AG10803 (cell line): ENCODE measurements at places on chromosomes 12 and 14.

DNA sequence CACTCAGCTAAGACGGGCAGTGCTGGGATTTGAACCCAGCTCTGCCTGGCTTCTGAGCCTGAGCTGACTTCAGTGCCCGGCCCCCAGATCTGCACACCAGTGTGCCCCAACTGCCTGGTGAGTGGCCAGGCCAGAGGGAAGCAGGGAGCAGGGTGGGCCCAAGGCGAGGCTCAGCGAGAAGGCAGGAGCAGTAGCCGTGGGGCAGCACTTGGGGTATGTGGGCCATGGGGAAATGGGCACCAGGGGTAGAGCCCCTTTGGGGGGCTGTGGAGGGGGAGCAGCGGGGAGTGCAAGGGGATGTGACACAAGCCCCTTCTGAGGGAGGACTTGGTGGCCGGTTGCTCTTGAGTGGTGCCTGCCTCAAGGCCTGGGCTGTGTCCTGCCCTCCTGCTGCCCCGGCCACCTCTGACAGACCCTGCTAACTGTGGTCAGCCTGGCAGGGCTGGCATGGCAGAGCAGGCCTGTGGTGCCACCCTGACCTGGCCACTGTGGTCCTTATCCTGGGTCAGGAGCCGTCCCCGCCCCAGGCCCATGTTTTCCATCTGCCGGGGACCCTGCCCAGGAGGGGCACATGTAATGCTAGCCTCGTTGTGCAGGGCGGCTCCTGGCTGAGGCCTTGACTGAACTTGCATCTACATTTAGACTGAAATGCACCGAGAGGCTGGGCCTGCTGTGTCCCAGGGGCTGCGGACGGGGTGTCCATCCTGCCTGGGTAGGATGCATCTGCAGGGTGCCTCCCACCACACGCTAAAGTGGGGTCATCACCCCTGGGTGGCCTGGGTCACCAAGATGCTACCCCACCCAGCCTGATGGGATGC lies 90.5 kb downstream of the KIF26A start:
- DNase-seq: no peak

DNA sequence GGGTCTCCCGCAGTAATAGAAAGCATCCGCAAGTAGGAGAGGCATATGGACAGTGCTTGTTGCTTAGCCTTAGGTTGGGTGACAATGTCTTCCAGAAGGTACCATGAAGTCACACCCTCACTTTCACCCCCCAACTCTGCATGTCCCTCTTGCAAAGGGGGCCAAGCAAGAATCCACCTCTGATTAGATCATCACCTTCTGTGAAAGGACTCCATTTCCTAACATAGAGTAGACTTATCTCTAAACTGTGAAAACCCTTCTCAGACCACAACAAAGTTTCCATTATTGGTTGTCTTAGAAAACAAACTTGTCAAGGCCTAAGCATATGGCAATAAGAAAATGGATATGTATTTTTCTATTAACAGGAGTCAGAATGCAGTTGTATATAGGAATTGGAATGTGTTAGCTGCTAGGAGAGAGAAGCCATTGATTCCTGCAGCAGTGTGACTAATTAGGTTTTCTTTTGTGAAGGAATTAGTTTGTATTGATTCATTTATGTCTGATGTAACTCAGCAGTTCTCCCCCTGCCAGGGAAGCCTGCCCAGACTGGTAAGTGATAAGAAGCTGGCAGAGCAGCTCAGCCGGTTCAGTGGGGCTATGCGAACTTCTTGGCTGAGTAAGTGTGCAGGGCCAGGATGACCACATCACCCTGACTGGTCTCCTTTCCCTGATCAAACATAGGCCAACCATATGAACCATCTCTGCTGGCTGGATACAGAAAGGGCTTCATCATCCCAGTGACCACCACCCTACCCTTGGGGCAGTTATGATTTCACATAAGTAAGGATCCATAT lies 107.3 kb upstream of the CCDC196 start:
- DNase-seq: no peak

DNA sequence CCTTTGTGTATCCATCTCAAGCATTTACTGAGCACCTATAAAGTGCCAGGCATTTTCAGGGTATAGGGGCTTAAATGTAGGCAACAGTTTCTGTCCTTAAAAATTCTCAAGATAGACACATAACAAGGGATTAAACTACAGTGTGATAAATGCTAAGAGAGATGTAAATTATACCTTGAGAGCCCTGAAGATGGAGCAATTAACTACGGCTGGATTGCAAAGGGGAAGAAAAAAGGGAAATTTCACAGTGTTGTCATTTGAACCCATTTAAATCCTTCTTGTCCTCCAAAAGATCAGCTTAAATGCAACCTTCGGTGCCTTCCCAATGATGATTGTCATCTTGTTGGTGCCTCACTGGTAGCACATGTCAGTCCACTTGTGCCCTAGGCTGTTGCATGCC lies 11.5 kb upstream of the IL26 start:
- DNase-seq: no peak

GRCh38 chr12:29889737-29890136 lies 106.0 kb upstream of the TMTC1 start:
- no peak for DNase-seq

DNA sequence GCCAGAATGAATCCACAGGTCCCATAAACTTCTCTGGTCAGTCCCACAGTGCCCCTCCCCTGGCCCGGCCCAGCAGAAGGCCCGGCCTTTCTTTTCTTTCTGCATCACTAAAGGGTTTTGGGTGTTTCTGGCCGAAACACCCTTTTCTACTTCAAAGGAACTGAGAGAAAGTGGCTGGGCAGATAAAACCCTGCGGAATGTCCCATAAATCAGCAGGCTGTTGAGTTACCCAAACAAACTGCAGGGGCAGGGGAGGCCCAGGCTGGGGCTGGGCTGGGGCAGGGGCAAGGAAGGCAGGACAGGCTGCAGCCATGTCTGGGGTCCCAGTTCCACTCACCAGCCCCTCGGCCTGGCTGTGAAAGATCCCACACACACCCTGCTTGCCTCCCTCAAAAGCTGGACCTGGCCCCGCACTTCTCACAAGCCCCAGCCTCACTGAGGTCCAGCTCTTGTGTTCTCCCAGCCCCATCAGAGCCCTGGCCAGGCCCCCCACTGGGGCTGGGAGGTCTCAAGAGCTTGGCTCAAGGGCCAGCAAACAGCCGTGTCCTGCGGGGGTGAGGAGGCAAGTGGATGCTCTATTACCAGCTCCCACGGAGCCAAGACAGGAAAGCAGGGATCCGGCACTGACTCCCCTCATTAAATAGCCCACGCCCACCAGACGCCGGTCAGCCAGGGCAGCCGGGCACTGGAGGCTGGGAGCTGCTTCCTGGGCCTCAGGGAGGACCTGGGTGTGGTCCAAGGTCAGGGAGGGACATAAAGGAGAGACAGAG lies 41.9 kb downstream of the CCNK start:
- DNase-seq: no peak

GRCh38 chr14:33359288-33359881 lies 420.7 kb downstream of the NPAS3 start:
- DNase-seq: no peak

- peak; percentile 40 for DNase-seq
Observed at GRCh38 chr12:80187660-80188090, 88.3 kb downstream of the OTOGL start.

DNA sequence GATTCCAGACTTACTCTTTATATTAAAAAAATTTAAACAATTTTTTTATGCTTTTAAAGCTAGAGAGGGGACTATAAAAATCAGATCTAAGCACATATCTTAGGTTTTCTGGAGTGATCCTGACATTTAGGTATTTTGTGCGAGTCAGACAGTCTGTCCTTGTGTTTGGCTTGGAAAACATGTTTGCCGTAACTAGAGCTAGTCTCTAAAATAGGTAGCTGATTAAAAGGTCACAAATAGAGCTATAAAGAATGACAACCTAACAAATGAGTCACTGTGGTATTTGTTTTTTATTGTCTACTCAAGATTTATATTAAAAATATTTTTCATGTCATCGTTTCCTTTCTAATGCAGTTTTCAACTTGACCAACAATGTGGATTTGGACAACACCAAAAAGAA lies 73.4 kb downstream of the MNAT1 start:
- DNase-seq: no peak

GRCh38 chr12:116434155-116435011 lies 124.8 kb upstream of the MAP1LC3B2 start:
- peak; percentile 95 for DNase-seq

GRCh38 chr12:87794854-87795253 lies 234.3 kb downstream of the C12orf50 start:
- DNase-seq: no peak

DNA sequence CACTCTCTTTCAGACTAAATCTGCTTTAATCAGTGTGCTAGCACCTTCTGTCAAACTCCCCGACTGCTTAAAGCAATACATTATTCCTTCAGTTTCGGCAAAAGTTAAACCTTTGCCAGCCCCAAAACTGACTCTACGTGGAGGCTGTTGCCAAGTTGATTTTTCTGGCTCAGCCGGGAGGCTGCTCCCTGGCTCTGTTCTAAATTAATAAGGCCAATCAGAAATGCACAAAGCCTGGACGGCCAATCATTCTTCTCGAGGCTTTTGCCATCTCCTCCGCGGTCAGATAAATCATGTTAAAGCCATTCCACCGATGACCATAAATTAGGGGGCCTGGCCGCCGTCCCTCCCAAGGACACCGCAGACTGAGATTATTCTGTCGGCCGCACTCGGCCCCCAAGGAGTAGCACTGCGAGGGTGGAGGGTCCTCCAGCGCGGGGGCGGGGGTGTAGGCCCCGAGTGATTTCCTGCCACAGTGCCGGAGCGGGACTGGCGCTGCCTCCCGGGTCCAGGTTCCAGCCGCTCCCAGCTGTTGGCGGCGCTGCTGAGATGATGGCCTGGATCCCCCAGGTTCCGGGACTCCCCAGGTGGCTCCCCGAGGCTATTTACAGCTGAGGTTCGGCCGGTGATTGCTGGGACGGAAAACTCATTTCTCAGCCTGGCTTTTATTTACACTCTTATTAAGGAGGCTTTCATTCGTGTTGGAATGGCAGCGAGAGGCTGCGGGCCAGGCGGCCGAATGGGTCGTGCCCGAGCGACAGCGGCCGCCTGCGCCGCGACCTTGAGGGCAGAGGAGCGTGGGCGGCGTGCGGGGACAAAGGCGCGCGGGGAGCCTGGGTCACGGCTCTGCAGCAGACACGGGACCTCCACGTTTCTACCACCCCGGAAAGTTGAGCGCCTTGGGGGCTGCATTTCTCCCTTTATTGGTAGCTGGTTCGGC lies 165.1 kb downstream of the MON2 start:
- peak; percentile 96 for DNase-seq

- DNase-seq: peak; percentile 89
Observed at GRCh38 chr12:51922762-51923505, 15.6 kb downstream of the ACVRL1 start.

DNA sequence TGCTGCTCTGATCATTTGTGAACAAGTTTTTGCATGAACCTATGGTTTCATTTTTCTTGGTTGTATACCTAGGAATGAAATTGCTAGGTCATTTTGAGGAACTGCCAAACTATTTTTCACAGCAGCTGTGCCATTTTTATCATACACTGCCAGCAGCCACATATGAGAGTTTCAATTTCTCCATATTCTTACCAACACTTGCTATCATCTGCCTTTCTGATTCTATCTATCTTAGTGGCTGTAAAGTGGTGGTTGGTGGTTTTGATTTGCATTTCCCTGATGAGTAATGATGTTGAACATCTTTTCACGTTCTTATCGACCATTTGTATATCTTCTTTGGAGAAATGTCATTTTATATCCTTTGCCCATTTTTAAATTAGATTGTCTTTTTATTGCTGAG lies 146.1 kb downstream of the C12orf75 start:
- DNase-seq: no peak

DNA sequence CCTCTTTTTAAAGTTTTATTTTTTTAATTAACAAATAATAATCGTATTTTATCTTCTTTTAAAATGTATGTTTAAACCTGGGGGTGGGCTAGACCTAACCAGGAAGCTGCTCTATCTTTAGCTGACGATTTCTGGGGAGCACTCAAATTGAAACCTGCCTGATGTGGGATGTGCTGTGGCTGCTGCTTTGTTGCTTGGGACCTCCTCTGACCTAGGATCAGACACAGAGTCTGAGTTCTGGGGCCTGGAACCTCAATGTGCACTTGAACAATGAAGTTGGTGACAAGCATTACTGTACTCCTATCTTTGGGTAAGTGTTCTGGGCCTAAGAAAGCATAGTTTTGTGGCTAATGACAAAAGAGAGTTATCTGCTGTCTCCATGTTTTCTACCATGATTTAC lies 386.7 kb downstream of the DAD1 start:
- no peak for DNase-seq

GRCh38 chr14:93150227-93151208 lies 34.2 kb downstream of the MOAP1 start:
- DNase-seq: no peak

- DNase-seq: peak; percentile 36
Observed at GRCh38 chr14:87059060-87059839, 933.7 kb downstream of the GALC start.

DNA sequence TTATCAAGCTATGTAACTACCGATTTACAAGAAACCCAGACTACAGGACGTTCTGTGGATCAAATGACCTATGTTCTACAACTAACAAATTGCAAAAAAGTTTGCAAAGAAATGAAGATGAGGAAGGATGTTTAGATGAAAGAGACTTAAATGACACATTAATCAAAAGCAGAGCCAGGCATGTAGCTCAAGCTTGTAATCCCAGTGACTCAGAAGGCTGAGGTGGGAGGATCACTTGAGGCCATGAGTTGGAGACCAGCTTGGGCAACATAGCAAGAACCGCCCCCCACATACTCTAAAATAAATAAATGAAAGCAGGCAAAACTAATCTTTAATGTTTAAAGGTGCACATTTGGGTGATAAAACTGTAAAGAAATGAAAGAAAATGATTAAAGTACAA lies 331.9 kb downstream of the BTG1 start:
- DNase-seq: peak; percentile 28

DNA sequence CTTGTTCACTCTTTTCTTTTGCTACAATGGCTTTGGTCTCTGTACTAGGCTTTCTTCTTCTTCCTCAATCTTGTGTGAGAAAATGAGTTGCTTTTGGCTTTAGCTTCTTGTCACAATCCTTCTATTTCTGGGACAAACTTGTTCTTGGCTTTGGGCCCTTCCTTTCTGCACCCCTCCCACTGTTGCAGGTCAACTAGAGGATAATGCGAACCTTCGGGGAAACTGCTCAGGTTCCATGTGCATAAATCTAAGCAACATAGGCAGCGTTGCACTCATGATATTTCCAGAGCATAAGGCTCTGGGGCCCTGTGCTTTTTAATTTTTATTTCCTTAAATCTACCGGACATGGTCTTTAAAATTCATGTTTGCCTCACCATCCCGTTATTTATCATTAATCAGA lies 89.8 kb upstream of the LRIG3 start:
- DNase-seq: no peak

GRCh38 chr14:100359881-100360280 lies 36.7 kb downstream of the SLC25A47 start:
- DNase-seq: no peak

- DNase-seq: peak; percentile 25
Observed at GRCh38 chr12:68007033-68007432, 17.8 kb downstream of the IFNG-AS1 start.

DNA sequence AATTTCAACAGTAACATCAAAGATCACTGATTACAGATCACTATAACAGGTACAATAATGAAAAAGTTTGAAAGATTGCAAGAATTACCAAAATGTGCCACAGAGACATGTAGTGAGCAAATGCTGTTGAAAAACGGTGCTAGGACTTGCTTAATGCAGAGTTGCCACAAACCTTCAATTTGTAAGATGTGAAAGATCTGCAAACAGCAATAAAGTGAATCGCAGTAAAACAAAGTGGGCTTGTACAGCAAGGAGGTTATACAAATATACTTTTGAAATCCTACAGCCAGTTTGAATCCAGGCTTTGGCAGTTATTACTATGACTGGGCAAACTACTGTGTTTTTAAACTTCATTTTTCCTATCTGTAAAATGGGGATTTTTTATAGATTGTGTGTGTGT lies 1.0 kb upstream of the PLEKHA5 start:
- DNase-seq: no peak
